Epithelial cell of alveolus of lung (primary cell): ENCODE measurements at places on chromosomes 1 and 21. TPM values are rescaled to one million over a fixed set of nuclear protein-coding genes. Genes with fewer than 3 reads are reported as not detected.

The RFX5 gene
- 22.2 and 25.4 TPM in 2 replicates for total RNA-seq

The RUNX3 gene
- 0.08 and 0.91 TPM in 2 replicates for total RNA-seq

The RPTN gene
- not detected in 2 replicates for total RNA-seq

The LORICRIN gene
- not detected in 2 replicates for total RNA-seq

The MYBPH gene
- 8.5 TPM in 1 of 2 replicates, not detected in the other for total RNA-seq

The TMPRSS3 gene
- not detected in 2 replicates for total RNA-seq

The ESRRG gene
- total RNA-seq = 0.65 and 0.96 TPM in 2 replicates

The CLCNKA gene
- total RNA-seq = not detected in 2 replicates

The ARHGEF10L gene
- total RNA-seq = 2.4 and 9.7 TPM in 2 replicates

The PRR9 gene
- not detected in 2 replicates for total RNA-seq

The CASQ2 gene
- 1.5 TPM in 1 of 2 replicates, not detected in the other for total RNA-seq

The GBP6 gene
- 0.52 TPM in 1 of 2 replicates, not detected in the other for total RNA-seq

The GIPC2 gene
- total RNA-seq = 0.08 and 0.52 TPM in 2 replicates

The FLG gene
- total RNA-seq = under 0.01 TPM in 1 of 2 replicates, not detected in the other

The C4BPA gene
- total RNA-seq = not detected in 2 replicates

The MGST3 gene
- total RNA-seq = 189 and 256 TPM in 2 replicates

The OR2L2 gene
- total RNA-seq = not detected in 2 replicates

The CYP4Z1 gene
- not detected in 2 replicates for total RNA-seq

The NBPF10 gene
- total RNA-seq = 0.96 and 1.0 TPM in 2 replicates

The CLCA4 gene
- not detected in 2 replicates for total RNA-seq

The LRRC71 gene
- not detected in 2 replicates for total RNA-seq

The FOXO6 gene
- total RNA-seq = not detected in 2 replicates

The C2CD2 gene
- total RNA-seq = 3.9 and 10.5 TPM in 2 replicates

The COL24A1 gene
- 0.80 and 1.3 TPM in 2 replicates for total RNA-seq

The SLC45A3 gene
- total RNA-seq = 2.6 and 6.3 TPM in 2 replicates

The C1orf167 gene
- total RNA-seq = 6.9 TPM in 1 of 2 replicates, not detected in the other

The BEND5 gene
- total RNA-seq = 4.8 and 9.2 TPM in 2 replicates

The C1QA gene
- not detected in 2 replicates for total RNA-seq

The LCK gene
- total RNA-seq = 0.65 TPM in 1 of 2 replicates, not detected in the other

The BSDC1 gene
- 53.8 and 59.6 TPM in 2 replicates for total RNA-seq

The SELENBP1 gene
- total RNA-seq = 27.0 and 118 TPM in 2 replicates

The MARK1 gene
- 1.8 and 23.8 TPM in 2 replicates for total RNA-seq

The CYP2J2 gene
- 1.0 and 1.4 TPM in 2 replicates for total RNA-seq

The RXFP4 gene
- not detected in 2 replicates for total RNA-seq

The ASTN1 gene
- total RNA-seq = 0.32 and 0.52 TPM in 2 replicates

The GRHL3 gene
- total RNA-seq = 0.13 TPM in 1 of 2 replicates, not detected in the other

The RGS18 gene
- 0.52 and 1.3 TPM in 2 replicates for total RNA-seq

The ZSWIM5 gene
- 0.08 and 0.65 TPM in 2 replicates for total RNA-seq

The KCNQ4 gene
- 0.08 TPM in 1 of 2 replicates, not detected in the other for total RNA-seq

The MSH4 gene
- not detected in 2 replicates for total RNA-seq
